ENCODE measurements at places on chromosomes 6 and 20.
A peak's percentile ranks its signal among the peaks of the same experiment; 100 is the strongest.

DNA sequence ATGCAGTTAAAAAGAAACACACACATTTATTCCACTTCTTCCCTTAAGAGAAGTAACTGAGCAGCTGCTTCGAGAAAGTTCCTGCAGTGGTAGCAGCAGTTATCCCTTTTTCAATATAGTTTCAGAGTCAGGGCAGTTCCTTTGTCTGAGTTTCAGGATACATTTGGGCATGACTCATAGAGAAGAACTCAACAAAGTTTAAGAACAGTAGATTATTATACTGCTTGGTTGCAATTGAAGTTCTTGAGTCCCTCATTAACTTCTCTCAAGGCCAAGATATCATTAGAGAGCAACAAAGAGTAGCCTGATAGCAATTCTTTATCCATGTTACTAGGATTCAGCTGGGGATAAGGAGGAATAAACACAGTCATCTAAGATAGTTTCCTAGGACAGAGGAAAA, 54.4 kb downstream of the TPD52L1 start:
- no peak for DNase-seq

DNA sequence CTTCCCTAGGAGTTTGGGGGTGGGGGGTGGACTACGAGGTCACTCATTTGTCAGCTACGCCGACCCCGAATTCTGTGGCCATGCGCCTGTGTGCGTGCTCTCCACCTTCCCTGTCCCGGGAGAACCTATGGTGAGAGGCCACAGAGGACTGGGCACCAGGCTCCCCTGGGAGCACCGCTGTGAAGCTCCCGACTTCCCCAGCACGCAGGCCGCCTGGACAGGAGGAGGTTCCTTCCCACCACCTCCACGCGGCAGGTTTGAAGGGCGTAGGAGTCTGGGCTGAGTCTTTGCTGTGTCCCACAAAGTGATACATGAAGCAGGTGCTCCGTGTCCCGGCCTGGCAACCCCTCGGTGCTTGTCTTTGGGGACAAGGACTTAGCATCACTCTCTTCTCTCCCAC, 107.2 kb downstream of the CDH4 start:
- no peak for DNase-seq

GRCh38 chr6:139625998-139626975, 251.8 kb upstream of the CITED2 start:
- DNase-seq: no peak

DNA sequence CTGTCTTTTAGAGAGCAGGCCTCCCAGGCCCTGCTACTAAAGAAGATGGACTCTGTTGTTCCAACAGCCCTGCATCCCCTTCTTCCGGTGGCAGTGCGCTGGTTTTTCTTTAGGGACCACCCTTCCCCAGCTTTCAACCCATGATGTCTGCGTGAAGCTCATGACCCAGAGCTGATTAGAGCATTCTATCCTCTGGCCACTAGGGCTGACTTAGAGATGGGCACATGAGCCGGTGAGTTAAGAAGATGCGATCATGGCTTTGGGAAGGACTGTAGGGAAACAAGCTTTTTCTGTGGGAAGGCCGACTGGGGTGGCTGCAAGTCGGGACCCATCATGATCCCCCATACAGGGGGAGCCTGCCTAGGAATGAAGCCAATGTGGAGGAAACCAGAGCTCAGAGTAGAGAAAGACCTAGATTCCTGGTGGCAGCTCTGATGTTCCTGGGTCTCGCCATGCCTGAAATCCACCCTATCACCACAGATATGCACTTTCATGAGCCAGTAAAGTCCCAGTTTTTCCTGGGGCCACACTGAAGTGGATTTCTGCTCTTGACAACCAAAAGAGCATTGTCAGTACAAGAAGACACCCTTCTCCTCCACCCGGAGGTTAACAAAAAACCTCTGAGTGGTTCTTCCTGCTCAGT, 29.1 kb upstream of the STX16 start:
- no peak for DNase-seq

- no peak for DNase-seq
Observed at GRCh38 chr20:57252559-57253162, 13.8 kb downstream of the BMP7 start.

GRCh38 chr20:7990385-7990784, 29.2 kb downstream of the TMX4 start:
- DNase-seq: no peak

DNA sequence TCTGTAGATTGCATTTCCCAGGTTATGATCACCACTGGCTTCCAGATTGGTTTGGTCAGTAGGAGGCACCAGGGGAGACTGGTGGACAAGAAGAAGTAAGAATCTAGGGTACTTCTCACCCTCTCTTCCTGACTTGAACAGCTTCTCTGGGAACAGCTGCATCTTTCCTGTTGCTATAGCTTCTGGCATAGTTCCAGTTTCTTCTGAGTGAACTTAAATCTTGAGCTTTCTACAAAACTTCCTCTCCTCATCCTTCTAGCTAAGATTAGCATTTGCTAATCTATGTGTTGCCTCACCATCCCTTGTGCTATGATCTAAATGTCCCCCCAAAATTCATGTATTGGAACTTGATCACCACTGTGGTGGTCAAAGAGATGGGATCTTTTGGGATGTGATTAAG, 724.6 kb downstream of the UTRN start:
- DNase-seq: no peak

DNA sequence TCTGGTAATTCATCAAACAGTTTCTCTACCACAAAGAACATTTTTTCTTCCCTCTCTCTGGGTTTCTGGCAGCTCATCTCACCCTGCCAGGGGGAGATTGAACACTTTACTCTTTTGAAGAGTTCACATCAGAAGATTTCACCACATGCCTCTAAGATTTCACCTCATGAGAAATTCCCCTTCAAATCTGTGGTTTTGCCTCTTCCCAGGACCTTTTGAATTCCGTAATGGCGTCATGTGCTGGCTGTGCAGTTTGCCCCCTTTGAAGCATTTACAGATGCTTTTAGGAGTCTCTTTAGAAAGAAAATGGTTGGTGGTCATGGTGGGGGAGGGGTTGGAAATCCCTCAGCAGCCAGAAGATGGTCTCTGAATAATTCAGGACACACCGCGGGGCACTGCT, 486.1 kb downstream of the QKI start:
- no peak for DNase-seq

- peak; percentile 47 for DNase-seq
Observed at GRCh38 chr6:154548130-154548830, 37.8 kb upstream of the CNKSR3 start.

DNA sequence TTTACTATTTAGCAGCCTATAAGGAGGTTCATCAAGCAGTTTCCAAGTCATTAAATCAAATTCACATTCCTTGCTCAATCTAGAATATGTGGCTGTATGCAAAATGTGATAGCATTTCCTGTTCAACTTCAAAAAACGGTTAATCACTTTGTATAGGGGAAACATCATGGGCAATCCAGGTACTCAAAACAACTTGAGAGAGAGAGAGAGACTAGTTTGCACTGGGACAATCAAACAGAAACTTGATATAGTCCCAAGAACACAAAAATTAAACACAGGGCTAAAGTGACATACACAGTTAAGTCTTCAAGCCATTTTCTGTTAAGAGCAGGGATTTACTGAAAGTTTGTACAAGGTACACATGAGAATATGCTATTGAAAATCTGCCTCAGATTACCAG, 7.4 kb downstream of the CPNE1 start:
- DNase-seq: no peak

- DNase-seq: no peak
Observed at GRCh38 chr6:17385660-17386059, 7.7 kb upstream of the CAP2 start.

GRCh38 chr20:59668926-59669850, 64.8 kb downstream of the PHACTR3 start:
- no peak for DNase-seq

DNA sequence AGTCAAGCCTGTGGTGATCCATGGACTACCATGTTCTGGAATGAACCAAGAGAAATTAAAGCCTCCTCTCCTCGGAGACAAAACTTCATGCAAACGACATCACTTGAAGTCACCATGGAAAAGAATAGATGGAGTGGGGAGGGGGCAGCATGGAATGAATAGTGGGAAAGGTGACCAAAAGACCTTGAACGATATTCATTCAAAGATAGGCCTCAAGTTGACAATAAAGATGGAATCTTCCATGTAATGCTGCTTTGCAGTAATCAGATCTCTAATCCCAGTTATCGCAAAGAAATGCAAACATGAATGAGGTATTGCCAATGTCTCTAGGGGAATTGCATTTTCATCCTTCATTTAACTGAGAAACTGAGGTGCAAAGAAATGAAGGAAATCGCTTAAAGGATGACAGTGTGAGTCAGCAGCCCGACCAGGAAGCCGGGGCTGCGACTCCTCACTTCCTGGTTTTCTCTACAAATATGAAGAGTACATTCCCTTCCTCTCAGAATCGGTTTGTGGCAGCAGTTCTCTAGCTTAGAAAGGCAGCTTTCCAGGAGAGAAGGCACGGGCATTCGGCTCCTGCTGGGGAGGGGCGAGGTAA, 65.6 kb upstream of the RREB1 start:
- no peak for DNase-seq

GRCh38 chr6:73728548-73729205, 32.7 kb downstream of the CD109 start:
- DNase-seq: no peak

GRCh38 chr6:108113557-108114519, 39.3 kb upstream of the OSTM1 start:
- peak; percentile 6 for DNase-seq

GRCh38 chr20:55685841-55686240, 319.5 kb downstream of the CBLN4 start:
- DNase-seq: no peak

GRCh38 chr6:34897716-34898115, 8.7 kb downstream of the ANKS1A start:
- DNase-seq: no peak
